ENCODE measurements at places on chromosomes 7 and 10.

DNA sequence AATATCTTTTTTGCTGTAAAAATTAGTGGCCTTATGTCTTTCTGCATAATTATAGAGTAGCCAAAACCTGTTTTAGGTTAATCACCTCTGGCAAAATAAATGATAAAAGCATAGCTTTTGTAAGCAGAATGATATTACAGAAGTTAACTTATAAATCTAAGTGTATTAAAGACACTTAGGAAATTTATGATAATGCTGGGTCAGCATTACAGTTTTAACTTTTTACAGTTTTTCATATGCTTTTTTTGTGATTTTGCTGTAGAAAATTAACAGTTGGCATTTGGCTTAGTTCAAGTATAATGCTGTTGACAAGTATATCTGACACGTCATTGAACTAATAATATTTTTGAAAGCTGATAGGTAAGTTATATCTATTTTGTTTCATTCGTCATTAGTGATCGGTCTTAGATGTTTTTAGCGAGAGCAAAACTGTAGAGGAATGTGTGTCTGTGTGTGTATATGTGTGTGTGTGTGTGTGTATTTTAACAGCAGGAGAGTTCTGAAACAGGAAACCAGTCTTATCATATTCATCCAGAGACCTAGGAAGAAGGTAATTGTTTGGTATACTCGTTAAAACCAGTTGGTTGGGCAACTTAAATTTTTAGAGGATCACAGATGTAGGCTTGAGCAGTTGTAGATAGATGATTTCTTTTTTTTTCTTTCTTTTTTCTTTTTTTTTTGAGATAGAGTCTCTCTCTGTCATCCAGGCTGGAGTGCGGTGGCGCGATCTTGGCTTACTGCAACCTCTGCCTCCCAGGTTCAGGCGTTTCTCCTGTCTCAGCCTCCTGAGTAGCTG lies 15.4 kb downstream of the PTEN start:
- DNase-seq = no peak

DNA sequence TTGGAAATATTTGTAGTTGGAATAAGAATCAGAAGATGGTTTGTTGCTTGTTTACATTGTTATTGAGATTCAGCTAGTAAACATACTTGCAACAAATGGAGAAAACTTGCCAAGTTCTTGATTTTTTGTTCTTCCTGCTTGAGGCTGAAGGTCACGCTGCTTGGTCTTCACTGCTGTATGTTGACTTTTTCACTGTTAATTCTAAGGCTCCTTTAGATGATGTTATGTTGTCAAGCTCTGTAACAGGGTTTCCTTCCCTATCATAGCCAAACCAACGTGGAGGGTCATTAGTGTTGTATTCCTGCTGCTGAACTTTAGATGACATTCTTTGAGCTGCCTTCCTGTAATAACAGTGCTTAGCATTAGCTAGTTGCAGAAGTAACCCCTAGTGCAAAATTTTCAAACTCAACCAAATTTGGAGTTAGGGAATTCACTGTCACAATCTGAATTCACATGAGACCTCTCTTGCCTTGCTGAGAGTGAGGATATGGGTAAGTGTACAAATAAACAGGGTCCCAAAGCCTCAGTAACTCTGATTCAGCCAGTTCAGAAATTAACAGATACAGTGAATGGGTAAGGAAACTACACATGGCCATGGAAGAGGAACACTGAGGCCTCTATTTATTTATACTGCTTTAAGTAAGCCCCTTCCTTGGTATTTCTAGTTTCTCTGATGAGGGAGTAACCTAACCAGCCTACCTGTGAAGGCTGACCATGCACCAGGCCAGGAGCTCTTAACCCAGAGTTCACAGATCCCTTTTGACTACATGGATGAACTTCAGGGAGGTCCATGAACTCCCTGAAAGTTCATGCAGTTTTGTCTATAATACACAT lies 64.6 kb downstream of the FAM185A start:
- DNase-seq = no peak

DNA sequence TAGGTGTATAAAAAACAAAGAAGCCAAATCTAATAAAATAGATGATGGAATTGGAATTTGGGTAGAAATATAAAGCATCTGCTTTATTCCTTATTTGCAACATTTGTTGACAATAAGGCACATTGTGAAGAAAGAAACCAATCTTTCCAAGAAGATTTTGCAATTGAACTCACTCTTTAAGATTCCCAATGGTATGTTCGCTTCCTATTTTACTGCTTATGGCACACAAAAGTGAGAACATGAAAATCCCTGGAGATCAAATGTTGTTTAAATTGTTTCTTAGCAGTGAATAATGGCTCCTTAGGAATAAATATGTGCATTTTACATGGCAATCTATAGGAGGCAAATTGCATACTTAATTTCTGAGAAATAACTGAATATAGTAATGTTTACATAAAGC lies 84.5 kb downstream of the ADAM22 start:
- DNase-seq = no peak

GRCh38 chr10:118497227-118497626 lies 98.2 kb downstream of the PRLHR start:
- DNase-seq = no peak

- peak; percentile 65 for DNase-seq
Observed at GRCh38 chr7:151875942-151876898, 695 bp downstream of the PRKAG2 start.

DNA sequence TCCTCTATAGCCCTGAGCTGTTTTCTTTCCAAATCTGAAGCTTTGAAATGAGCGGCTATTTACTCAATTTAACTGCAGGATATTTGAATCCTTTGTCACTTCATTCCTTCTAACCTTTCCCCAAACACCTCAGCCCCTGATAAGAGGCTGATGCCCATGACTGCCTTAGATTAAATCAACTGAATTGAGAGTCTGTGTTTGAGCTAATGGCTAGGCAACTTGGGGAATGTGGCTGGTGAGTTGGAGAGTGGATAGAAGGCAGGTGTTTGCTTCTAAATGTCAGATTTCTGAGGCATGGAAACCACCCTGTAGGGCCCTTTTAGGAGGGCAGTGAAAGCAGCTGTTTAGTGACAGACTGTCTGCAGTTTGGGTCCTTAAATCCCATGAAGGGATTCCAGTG lies 759.9 kb downstream of the LRMDA start:
- no peak for DNase-seq

DNA sequence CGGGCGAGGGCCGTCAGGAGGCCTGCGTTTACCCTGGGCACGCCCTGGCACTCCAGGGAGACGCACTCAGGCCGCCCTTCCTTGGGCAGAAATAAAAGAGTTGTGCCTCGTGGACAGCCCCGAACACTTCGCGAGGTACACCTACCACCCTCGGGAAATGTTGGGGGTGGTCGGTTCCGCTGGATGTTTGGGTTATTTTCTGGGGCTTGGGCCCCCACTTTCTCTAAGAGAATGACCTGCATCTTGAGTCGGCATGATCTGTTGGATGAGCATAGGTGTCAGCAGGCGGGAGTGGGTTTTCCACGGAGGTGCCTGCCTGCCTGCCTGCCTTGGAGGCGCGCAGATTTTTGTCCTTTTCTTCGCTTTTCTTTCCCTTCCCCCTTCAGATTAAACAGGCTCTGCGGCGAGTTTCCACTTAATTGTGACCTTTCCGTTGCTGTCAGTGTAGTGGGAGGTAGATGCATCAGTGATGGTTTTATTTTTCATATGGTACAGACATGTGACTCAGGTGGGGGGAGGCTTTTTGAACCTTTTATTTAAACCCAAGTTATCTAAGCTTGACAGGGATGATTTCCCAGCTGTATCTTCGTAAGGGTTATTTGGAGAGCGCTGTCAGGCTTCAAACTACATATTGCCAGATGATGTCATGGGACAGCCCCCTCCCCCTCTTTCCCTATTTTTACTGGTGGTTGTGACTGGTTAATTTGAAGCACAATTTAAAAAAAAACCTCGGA lies 661 bp downstream of the HECTD2 start:
- DNase-seq = no peak

DNA sequence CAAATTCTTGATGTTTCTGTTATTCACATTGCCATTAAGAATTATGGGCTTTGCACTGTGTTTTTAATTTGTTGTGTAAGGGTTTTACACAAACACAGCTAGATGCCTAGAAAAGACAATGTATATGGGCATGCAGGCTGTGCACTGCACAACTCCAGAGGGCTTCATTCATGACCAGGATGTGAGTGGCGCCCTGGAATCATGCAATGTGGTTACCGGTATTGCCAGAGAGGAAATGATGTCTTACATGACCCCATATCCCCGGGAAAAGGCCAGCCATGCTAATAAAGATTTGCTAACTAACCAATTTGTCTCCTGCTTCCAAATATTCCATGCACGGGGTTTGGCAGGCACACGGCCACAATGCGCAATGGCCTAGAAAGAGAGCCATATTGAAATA lies 16.9 kb downstream of the KCNMA1 start:
- no peak for DNase-seq

DNA sequence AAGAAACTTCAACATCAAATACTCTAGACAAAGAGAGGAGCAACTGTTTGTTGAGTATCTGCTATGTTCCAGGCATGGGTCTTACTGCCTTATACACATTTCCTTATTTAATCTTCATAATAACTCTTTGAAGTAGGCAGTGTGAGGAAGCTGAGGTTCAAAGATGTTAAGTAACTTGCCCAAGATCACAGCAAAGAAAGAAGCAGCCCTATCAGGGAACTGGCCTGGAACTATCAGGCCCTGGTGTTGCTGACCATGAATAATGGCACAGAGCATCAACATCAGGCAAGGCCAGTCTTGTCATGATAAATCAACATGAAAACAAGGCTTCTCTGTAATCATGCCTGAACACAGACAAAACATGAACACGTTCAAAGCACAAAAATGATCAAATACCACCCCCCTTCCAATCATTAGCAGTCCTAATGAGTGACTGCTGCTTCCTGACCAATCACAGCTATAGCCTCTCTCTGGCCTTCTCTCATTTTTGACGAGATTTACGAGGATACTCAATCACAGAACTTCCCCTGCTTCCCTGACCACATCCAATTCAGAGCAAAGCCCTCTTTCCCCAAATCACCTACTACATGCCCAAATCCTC lies 2.3 kb downstream of the GSDME start:
- no peak for DNase-seq

DNA sequence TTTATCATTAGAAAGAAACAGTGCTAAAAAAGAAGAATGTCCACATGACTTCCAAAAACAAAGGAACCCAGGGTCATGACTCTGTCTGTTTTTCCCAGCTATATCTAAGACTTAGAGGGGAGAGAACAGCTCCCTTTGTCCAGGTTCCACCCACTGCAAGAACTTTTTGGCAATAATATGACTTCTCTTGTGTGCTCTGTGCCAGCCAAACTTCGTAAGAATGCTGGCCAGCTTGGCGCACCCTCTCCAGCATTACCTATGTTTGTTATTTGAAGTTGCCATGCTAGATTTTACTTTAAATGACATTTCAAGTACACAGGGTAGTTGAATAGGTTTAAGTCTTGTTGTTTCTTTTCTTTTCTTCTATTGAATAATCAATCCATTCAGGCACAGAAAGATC lies 371.4 kb downstream of the KCNMA1 start:
- DNase-seq = no peak

DNA sequence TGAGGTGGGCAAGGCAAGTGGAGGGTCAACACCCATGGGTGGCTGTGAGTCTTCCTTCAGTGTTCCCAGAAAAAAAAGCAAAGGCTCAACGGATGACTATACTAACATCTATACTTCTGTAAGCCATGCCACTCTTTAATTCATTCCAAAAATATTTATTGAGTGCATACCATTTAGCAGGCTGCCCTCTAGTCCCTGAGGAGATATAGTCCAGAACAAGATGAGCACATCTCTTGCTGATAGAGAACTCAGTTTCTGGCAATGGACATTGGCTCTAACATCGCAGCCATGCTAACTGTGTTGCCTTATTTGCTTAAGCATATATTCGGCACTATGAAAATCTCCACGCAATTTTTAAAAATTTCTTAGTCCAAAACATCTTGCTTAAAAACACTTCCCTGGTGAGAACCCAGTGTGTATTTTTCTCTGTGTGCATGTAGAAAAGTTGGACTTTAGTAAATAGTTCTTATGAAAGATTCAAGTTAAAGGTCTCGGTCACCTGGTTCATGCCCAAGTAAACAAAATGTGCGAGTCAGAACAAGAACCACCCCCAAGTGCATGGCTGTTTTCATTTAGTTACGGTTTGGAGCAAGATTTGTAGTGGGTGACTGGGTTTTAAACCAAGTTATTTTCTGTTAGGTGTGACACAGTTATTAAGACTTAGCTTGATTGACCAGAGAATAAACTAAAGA lies 69.8 kb downstream of the MET start:
- no peak for DNase-seq

DNA sequence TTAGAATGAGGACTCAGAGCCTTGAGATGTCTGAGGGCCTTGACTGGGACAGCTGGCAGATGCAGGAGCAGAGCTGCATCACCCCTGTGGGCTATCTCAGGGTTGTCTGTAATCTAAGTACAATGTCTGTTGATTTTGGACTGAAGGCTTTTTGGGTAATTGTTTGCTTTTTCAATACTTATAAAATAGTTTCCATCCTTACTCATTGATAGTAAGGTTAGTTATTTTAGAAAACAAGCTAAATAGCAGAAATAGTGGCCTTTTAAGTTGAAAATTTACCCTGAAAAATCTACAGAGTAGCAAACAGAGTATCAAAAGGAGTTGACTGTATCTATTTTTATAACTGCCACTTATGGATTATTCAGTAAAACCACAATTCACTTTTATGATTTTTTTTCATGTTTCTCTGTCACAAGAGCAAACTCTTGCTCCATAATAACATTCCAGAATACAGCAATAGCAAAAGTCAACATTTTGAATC lies 179.7 kb downstream of the CFTR start:
- no peak for DNase-seq

DNA sequence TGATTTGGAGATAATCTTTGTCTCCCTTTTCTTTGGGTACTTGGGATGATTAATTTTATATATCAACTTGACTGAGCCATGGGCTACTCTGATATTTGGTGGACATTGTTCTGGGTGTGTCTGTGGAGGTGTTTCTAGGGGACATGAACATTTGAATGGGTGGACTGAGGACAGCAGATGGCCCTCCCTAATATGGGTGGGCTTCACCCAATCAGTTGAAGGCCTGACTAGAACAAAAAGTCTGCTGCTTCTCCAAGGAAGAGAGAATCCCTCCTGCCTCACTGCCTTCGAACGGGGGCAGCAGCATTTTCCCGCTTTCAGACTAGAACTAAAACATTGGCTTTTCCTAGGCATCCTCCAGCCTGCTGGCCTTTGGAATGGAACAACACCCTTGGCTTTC lies 73.9 kb upstream of the EMX2 start:
- DNase-seq = no peak

Measured in CD4-positive, alpha-beta T cell treated with Interleukin-1 beta for 1 hour (primary cell).